ENCODE measurements at places on chromosomes 11 and 22.

- no peak for DNase-seq
Observed at GRCh38 chr11:108580043-108580442, 13.5 kb downstream of the EXPH5 start.

DNA sequence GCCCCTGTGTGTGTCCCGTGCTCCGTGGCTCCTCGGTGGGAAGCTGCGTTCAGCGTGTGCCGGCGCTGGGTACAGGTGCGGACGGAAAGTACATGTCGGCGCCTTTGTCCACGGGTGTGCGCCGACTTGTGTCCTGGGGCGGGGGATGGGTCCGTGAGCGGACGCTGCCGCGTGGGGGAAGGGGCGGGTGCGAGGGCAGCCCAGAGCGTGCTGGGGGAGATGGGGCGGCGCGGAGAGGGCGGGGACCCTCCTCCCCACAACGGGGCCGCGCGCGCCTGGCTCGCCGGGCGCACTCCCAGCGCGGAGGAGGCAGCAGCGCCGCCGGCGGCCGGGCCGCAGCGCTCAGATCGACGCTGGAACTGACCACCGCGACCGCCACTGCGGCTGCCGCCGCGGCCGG lies 33.6 kb upstream of the RELT start:
- DNase-seq, result no peak

DNA sequence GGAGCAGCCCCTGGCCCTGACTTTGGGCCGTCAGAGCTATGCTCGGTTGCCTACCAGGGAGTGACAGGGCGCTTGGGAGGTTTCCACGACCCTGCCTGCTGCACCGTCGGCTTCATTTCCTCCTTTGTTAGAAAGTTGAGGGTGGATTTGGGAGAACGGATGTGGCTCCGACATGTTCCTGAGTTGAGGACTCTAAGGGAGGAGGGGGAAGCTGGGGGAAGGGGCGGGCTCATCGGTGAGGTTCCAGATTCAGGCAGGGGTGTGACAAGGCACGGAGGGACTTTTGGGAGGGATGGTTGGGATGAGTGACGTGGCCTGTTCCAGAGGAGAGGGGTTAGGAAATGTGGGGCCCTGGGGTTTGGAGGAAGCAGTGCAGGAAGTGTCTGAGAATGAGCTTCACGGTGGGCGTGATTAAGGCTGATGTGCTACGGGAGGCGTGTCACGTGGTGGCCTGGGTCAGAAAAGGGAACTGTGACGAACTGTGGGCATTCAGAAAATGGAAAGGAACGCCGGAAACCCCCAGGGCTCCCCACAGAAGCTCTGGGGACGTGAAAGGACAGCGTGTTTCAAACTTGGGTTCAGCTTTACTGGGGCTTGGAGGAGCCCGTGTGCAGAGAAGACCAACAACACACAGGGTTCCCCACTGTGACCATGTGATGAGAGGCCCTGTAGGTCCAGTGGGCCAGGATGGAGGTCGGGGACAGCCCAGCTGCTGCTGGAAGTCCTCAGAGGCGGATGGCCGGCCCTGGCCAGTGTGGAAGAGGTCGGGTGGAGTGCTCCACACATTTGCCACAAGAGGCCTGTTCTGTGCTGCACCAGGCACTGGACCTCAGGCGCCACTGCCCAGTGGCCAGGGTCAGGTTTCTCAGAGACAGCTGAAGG lies 2.8 kb downstream of the PARVB start:
- no peak for DNase-seq

DNA sequence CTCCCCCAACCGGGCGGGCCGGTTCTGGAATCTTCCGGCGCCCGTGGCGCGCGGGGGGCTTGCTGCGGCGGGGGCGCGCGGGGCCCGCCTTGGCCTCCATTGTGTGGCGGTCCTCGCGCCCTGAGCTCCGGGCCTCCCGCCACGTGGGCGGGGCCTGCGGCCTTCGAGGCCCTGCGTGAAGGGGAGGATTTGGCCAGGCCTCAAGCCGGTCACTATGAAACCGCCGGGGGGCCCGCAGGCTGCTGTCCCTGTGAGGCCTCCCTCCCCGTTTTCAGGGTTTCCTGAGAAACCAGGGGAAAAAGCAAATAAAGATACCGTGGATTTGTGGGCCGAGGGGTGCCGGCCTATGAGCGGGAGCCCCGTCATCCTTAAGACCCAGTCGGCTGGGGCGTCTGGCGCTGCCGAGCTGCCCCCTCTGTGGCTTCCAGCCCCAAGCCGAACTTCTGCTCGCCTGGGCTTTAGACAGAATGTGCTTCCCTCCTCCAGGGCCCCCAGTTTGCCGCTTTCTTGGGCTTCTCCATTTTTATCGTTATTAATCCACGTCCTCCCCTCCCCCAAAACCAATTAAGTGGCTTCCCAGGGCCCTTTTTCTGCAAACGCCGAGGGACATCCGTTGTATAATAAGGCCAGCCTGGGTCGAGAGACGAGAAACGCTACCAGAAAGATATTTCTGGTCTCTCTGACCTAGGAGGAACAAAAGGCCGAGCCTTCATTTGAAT lies 602 bp downstream of the EWSR1 start:
- DNase-seq, result peak; percentile 23

GRCh38 chr11:3709977-3710376 lies 38.8 kb upstream of the CHRNA10 start:
- DNase-seq, result no peak

- no peak for DNase-seq
Observed at GRCh38 chr11:12802418-12803085, 128.3 kb downstream of the TEAD1 start.

GRCh38 chr11:122209619-122210366 lies 93.8 kb upstream of the BLID start:
- DNase-seq, result no peak

DNA sequence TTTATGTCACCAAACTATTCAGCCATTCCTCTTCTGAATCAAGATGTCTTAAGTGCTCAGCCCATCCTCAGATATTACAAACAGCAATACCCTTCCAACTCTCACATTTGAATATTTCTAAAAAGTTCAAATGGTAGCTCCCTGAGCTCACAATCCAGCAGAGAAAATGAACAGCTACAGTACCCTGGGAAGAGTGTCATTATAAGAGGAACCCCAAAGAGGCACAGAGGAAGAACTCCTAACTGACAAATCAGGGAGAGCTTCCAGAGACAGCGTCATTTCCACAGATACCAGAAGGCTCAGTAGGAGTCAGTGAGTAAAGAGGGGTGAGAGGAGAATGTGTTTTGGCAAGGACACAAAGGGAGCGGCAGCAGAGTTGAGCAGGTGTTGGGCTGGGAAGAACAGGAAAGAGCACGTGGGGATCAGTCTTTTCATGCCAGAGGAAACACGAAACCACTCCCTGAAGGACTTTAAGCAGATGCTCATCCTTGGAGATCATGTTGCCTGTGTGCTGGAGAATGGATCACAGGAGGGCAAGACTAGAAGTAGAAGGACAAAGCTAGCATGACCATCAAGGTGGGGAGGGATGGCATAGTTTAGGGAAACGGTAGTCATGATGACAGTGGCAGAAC lies 4.3 kb downstream of the CLTCL1 start:
- no peak for DNase-seq

DNA sequence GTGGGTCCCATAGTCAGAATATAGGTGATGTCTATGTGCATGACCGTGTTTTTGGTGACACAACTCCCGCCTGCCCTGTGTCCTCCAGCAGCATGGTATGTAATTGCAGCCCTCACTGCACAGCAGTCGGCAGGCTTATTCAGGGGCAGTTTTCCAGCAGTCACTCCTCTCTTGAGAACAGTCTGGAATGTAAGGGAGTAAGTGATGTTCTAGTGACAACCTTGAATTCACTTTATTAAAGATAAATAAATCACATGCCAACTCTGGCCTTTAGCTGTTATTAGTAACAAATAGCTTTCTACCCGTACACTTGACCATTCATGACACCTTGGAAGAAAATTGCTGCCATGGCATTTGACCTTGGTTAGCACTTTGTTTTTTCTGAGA lies 27.9 kb downstream of the ZNRF3 start:
- no peak for DNase-seq

DNA sequence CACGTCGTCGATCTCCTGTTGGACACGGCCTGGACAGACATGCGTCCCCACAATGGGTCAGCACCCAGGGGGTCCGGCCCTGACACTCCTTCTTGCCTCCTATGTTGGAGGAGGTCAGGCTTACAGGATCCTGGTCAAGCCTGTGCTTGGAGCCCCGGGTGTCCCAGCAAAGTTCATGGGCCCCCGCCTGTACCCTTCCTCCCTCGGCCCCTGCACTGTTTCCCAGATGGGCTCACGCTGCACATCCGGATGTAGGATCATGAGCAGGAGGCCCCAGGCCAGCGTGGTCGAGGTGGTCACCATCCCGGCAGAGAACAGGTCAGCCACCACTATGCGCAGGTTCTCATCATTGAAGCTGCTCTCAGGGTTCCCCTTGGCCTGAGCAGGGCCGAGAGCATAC lies 3.0 kb downstream of the CYP2D6 start:
- no peak for DNase-seq

- no peak for DNase-seq
Observed at GRCh38 chr22:20995329-20996030, 6.4 kb downstream of the THAP7 start.

GRCh38 chr11:133202816-133203215 lies 329.5 kb downstream of the OPCML start:
- DNase-seq, result no peak

- no peak for DNase-seq
Observed at GRCh38 chr11:79039122-79039521, 401.7 kb downstream of the TENM4 start.

DNA sequence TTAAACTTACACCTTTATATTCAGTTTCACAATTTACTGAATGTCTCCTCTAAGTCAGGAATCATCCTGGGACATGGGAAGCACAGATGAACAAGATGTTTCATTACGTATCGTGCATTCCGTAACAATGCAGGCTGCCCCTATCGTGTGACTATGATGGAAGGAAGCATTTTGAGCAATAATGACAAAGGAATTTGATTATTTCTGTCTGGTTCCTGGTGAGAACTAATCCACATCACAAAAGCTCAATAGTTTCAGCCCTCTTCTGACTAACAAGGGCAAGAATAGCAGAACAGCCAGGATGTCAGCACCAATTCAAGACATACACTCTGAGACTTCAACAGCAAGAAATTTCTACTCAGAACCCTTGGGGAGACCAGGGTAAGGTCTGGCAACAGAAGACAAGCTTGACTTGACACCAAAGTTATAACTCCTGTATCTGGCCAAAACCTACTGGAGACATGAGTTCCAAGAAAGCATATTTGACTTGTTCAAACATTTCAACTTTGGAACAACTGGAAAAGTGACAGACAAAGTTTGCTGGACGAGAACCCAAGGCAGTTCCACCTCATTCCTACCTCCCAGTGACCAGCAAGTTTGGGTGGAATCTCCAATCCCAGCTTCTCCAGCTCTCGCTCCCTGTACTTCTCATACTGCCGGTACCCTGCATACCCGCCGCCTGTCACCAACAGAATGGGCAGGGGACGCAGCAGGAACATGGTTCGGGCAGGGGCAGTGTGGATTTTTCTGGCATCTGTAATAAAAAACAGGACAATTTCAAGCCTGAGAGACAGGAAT lies 14.3 kb downstream of the PISD start:
- no peak for DNase-seq

DNA sequence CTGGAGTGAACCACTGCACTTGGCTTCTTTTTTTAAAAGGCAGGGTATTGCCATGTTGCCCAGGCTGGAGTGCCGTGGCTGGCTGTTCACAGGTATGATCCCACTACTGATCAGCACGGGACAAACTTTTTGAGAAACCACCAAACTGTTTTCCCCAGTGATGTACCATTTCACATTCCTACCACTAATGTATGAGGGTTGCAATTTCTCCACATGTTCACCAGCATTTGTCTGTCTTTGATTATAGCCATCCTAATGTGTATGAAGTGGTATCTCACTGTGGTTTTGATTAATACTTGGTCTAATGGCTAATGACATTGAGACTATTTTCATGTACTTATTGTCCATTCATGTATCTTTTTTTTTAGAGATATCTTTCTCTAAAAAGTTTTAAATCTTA lies 41.5 kb upstream of the EP300 start:
- no peak for DNase-seq

GRCh38 chr11:133576351-133576750 lies 44.0 kb upstream of the OPCML start:
- DNase-seq, result no peak

DNA sequence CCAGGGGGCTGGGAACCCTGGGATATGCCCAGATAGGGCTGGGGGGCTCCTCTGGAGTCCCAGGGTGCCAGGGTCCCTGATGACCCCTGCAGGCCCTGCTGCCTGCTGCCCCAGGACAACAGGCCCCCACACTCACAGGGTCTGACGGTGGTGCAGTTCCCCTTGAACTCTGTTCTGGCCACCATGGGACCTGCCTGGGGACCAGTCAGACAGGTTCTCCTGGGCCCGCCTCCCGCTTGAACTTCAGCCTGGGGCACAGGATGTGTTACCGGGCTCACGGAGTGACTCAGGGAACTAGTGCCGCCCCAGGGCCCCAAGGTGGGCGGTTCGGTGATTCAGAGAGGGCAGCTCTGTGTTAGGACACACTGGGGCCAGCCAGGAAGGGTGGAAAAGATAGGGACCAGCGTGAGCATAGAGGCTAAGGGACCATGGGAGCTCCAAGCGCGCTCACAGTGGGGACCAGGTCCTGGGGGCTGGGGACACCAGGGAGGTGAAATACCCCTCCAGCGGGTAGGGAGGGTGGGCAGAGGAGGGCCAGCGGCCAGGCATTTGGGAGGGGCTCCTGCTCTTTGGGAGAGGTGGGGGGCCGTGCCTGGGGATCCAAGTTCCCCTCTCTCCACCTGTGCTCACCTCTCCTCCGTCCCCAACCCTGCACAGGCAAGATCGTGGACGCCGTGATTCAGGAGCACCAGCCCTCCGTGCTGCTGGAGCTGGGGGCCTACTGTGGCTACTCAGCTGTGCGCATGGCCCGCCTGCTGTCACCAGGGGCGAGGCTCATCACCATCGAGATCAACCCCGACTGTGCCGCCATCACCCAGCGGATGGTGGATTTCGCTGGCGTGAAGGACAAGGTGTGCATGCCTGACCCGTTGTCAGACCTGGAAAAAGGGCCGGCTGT lies 21.5 kb upstream of the TXNRD2 start:
- DNase-seq, result no peak

DNA sequence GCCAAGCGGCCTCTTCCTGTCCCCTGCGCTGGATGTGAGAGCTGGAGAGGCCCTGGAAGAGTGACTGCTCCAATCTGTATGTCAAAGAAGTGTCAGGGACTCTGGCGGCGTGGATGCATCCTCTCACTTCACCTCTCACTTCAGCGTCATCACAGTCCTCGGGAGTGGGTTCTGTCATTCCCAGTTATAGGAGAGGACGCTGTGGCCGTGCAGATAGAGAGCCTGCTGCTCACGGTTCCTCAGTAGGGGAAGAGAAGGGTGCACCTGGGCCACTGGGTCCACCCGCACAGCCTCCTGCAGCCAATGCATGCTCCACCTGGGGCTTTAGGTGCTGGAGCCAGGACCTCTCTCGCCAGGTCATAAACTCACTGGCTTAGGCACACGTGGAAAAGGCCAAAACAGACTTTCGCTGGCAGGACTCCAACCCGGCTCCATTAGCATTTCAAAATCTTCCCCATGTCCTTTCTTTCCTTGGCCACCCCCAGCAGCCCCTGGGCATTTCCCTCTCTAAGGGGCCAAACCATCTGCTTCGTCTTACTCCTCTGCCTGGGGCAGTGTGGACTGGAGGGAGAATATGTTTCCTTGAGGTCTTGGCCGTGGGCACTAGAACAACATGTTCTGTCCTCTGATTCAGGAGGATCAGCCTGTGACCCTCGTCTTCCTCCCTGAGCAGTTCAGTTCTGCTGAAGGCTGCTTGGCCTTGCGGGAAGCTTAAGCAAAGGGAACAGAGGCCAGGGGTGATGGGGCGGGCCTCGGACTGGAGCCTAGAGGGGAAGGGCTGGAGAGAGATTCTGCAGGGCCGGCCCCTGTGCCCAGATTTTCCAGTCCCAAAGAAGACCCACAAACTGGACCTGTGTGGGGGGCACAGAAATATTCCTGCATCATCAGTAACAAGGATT lies 57.8 kb downstream of the ST14 start:
- no peak for DNase-seq

All from activated naive CD4-positive, alpha-beta T cell (primary cell).